ENCODE measurements at places on chromosomes 6 and 20. TPM values are rescaled to one million over a fixed set of nuclear protein-coding genes. Genes with fewer than 3 reads are reported as not detected.

The CDSN gene
- total RNA-seq: 0.08 TPM

The FAM217A gene
- not detected for total RNA-seq

The CCN5 gene
- total RNA-seq: 1.9 TPM

The RIMS4 gene
- total RNA-seq: 0.08 TPM

The FKBP1A gene
- total RNA-seq: 164 TPM

The POPDC3 gene
- not detected for total RNA-seq

The CCN2 gene
- total RNA-seq: 1.8 TPM

The NR2E1 gene
- total RNA-seq: 0.08 TPM

The RREB1 gene
- total RNA-seq: 75.8 TPM

The FAM83C gene
- total RNA-seq: 39.1 TPM

The FLRT3 gene
- 3.0 TPM for total RNA-seq

- ATAC-seq: no peak
These were observed 55.6 kb downstream of the EZR start for GRCh38 chr6:158763434-158764182.

- ATAC-seq: peak; percentile 85
These were observed 526.8 kb downstream of the CD109 start for GRCh38 chr6:74222768-74223333.

GRCh38 chr6:164756142-164756541 is 553.3 kb downstream of the C6orf118 start:
- no peak for ATAC-seq

- no peak for ATAC-seq
These were observed 47.4 kb downstream of the LGSN start for GRCh38 chr6:63272397-63272796.

- no peak for ATAC-seq
These were observed 498.7 kb downstream of the PREX1 start for GRCh38 chr20:48329031-48329615.

DNA sequence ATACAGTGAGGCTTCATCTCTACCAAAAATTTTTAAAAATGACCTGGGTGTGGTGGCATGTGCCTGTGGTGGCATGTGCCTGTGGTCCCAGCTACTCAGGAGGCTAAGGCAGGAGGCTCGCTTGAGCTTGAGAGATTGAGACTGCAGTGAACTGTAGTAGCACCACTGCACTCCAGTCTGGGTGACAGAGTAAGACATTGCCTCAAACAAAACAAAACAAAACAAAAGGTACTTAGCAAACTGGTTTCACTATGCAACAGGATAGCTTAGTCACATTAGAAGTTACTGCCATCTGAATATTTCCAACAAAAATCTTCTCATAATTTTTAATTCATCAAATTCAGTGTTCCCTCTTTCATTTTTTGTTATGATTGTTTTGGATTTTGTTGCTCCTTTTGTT is 137.9 kb downstream of the QRSL1 start:
- ATAC-seq: peak; percentile 79

GRCh38 chr20:51446230-51446629 is 96.3 kb downstream of the NFATC2 start:
- no peak for ATAC-seq

DNA sequence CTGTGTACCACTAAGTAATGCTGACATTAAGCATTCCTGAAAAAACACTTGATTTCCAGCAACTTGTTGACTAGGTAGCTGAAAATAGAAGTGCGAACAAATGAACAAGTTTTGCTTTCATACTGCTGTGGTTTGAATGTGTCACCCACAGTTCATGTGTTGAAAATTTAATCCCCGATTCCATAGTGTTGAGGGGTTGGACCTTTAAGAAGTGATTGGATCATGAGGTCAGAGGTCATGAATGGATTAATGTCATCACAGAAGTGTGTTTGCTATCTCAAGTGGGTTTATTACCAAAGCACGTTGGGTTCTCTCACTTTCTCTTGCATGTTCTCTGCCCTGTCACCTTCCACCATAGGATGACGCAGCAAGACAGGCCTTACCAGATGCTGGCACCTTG is 568.5 kb downstream of the UTRN start:
- no peak for ATAC-seq

- ATAC-seq: no peak
These were observed 136.8 kb downstream of the OLIG3 start for GRCh38 chr6:137357263-137357947.

DNA sequence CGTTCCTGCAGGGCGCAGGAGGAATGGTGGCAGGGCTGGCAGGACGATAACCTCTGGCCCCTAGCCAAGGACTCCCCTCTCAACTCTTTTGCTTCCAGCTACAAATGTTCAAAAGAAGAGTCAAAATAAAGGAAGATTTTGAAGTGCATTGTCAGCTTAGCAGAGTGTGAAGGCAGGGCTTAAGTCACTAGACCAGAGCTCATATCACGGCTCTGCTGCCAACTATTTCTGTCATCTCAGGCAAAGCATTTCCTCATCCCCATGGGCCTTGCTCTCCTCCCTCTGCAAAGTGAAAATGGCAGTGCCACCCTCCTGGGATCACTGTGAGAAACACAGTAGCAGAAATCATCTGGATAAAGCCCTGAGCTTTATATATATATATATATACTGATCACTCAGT is 36.7 kb downstream of the CFAP61 start:
- no peak for ATAC-seq

- ATAC-seq: peak; percentile 86
These were observed 77.9 kb downstream of the MYB start for GRCh38 chr6:135258970-135259369.

DNA sequence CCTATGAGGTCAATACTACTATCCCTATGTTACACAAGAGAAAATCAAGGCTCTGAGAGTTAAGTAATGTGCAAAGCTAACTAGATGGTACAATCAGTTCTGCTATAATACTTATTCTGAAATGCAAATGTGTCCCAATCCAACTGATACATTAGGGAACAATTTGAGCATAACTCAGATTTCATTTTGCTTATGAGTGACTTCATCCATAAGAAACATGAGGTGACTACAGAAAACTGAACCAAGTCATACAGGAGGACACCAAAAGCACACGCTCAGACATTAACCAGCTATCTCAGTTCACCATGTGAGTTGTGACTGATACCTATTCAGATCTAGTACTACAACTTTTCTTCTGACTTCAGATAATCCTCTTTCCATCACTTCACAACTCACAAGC is 179.9 kb upstream of the RUNX2 start:
- ATAC-seq: no peak

DNA sequence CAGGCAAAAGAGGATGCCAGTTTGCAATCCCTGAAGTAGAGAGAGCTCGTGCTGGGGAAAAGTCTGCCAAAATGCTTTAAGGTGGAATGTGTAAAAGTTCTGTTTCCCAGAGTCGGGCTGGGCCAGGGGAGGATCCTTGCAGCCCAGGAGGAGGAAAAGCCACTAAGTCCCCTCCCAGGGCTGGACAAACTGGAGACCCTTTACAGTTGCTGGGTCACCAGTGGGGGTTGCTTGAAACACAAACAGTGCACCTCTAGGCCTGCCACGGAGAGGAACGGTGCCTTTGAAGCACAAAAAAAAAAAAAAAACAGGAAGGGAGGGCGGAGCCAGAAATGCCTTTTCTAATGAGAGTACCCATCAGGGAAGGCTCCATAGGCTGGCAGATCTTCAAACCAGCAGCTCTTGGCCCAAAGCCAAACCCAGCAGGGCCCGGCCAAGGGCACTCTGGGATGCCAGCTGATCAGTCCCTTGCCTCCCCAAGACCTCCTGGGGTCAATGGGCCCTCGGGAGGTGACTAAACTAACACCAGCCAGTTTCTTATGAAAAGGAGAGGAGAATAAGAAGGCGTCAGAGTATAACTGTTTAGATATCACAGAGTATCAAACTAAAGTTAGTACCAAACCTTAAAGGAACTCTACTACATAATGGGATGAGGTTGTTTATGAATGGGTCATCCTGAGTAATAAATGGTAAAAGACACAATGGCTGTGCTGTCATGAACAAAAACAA is 23.7 kb downstream of the HLA-A start:
- peak; percentile 53 for ATAC-seq

DNA sequence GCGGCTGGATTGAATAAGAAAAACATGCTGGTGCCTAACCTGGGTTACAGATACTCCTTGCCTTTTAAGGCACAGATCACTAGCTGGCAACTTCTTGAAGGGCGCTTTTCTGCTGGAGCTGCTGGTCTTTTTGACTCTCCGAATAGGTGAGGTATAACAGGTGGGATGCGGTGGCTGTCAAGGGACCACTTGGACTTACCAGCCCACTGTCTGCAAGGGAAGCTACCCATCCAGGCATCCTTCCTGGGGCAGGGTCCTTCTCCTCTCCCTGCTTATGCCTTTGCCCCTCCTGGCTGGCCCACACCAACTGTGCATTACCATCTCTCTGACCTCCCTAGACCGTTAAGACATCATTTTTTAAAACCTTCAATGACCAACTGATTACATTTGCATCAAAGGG is 57.4 kb downstream of the NPEPL1 start:
- no peak for ATAC-seq

DNA sequence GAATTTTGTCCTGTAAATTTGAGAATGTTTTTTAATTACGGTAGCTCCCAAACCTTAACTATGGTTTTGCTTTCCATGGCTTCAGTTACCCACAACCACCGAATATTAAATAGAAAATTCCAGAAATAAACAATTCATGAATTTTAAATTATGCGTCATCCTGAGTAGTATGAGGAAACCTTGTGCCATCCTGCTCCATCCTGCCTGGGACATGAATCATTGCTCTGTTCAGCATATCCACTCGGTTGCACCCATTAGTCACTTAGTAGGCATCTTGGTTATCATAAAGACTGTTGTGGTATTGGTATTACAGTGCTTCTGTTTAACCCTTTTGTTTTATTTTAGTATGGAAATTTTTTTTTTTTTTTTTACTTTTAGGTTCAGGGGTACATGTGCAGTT is 39.7 kb downstream of the KCNS1 start:
- peak; percentile 98 for ATAC-seq

DNA sequence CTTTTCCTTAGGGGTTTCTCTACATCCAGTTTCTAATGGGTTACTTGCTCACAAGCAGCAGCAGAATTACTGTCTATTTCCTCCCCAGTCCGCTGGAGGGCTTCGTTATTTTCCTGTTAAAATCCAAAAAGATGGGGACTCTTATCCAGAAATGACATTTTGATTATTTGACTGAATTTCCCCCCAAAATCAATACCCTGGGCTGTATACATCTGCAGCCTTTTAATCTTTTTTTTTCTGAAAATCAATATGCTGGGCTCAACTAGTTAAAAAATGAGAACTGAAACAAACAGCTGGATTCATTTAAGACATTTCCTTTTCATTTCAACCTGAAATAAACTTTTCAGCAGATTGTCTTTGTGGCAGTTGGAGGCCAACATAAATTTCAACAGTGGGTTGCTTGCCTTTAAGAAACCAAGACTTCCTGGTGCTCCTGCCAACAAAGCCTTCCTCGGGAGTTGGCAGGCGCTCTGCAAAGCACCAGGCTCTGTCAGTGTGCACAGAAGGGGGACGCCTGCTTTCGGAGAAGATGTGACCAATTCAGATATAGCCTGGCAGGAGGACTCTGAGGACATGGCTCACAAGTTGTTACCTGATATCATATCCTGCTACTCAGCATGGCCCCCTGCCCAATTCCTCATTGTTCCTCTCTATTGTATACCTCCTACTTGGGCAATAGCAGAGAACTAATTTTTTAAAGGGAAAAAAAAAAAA is 204.7 kb upstream of the ARG1 start:
- ATAC-seq: peak; percentile 41

- no peak for ATAC-seq
These were observed 14.0 kb upstream of the GRM4 start for GRCh38 chr6:34159844-34160243.

DNA sequence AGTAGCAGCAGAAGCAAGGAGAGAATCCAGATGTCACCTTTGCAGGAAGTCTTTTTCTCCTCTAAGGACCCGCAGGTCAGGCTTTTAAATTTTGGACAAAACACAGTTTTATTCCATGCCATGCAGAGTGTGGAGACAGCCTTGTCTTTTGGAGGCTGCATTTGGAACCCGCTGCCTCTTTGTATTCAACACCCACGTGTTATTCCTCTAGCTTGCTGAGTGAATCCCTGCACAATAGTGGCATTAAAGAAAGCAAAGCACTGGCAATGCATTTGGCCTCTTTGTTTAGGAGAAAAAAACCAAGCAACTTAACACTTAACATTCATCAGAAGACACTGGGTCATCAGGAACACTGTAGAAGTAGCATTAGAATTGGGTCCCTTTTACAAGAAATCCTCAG is 43.5 kb downstream of the TFAP2B start:
- no peak for ATAC-seq
